Lung (tissue), 17 donors: ENCODE measurements at places on chromosomes 16 and 17. TPM values are rescaled to one million over a fixed set of nuclear protein-coding genes. Genes with fewer than 3 reads are reported as not detected.

- DNase-seq, result no peak
- no peaks in the 10 kb centered on the region for H3K4me1 ChIP-seq
Observed at GRCh38 chr17:82674656-82675475, 23.6 kb downstream of the RAB40B start.

The JUP gene
- 118 TPM for total RNA-seq

GRCh38 chr16:15642557-15643047, 352 bp downstream of the MARF1 start:
- H3K4me3 ChIP-seq, result peak overlapping the region; percentile 97
- DNase-seq, result peak; percentile 79
- no peaks in the 10 kb centered on the region for H3K27me3 ChIP-seq
- peaks cover 10% of the 10 kb centered on the region for H3K4me1 ChIP-seq

The TNFRSF17 gene
- 1.5 TPM for total RNA-seq

GRCh38 chr17:82384730-82385481, 13.3 kb downstream of the UTS2R start:
- peak; percentile 16 for DNase-seq
- H3K4me1 ChIP-seq, result peaks cover 2% of the 10 kb centered on the region
- no peak overlapping the region for H3K4me3 ChIP-seq
- H3K36me3 ChIP-seq, result no peaks in the 10 kb centered on the region
- H3K27ac ChIP-seq, result no peak overlapping the region

The DHRS7C gene
- total RNA-seq, result not detected

DNA sequence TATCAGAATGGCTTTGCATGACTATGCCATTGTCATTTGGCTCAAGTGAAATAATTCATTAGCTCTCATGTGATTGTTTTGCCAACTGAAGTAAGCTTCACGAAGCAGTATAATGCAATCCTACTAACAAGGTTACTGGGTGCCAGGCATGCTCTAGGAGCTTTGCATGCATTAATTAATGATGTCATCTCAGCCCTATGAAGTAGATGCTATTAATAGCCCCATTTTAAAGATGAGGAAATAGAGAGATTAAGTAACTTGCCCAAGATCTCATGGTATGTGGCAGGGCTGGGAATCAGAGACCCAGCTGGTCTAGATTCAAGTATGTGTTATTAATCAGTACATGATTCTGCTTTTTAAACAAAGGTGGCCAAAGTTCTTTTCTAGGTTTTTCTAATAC, 14.1 kb downstream of the KRT39 start:
- peaks cover 26% of the 10 kb centered on the region for H3K27me3 ChIP-seq
- no peak overlapping the region for H3K4me3 ChIP-seq
- no peak overlapping the region for H3K27ac ChIP-seq
- no peaks in the 10 kb centered on the region for H3K4me1 ChIP-seq

The NACA2 gene
- not detected for total RNA-seq

The AKAP10 gene
- 38.1 TPM for total RNA-seq

DNA sequence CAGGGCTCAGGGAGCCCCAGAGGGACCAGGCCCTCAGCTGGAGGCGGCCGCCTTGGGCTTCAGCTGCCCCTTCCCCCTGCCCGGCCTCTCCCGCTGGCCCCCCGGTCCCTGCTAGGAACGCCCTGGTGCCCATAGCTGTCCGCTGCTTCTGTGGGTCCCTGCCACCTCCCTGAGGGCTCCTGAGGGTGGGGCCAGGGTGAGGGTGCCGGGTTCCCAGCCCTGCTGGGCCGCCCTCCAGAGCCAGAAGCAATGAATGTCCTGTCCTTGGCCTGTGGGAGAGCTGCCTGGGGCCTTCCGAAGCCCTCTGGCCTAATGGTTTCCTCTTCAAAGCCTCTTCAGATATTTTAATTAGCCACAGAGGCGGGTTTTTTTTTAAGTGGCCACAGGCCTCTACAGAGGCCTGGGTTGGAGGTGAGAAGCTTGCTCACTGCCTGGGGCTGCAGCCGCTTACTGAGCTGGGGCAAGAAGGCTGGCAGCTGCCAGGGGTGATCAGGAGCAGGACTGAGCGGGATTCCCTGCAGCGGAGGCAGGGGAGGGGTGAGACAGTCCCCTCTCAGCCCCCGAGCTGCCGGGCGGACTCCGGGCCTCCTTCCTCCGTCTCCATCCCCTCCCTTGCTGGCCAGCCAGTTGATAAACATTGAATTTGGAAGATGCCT, 9.9 kb downstream of the CENPX start:
- no peaks in the 10 kb centered on the region for H3K27me3 ChIP-seq
- H3K36me3 ChIP-seq, result no peaks in the 10 kb centered on the region
- peaks cover 27% of the 10 kb centered on the region for H3K4me1 ChIP-seq

- H3K36me3 ChIP-seq, result no peaks in the 10 kb centered on the region
- no peak for DNase-seq
- peaks cover 6% of the 10 kb centered on the region for H3K4me1 ChIP-seq
- no peaks in the 10 kb centered on the region for H3K27me3 ChIP-seq
- no peak overlapping the region for H3K27ac ChIP-seq
Observed at GRCh38 chr17:40612599-40613244, 34.9 kb downstream of the SMARCE1 start.

GRCh38 chr17:79624718-79625478, 14.0 kb upstream of the RBFOX3 start:
- no peak overlapping the region for H3K27ac ChIP-seq
- peaks cover 9% of the 10 kb centered on the region for H3K27me3 ChIP-seq
- H3K4me1 ChIP-seq, result no peaks in the 10 kb centered on the region
- no peak overlapping the region for H3K4me3 ChIP-seq
- no peaks in the 10 kb centered on the region for H3K36me3 ChIP-seq

GRCh38 chr16:79835194-79835593, 234.7 kb upstream of the MAF start:
- no peak for DNase-seq
- H3K27ac ChIP-seq, result no peak overlapping the region
- H3K36me3 ChIP-seq, result no peaks in the 10 kb centered on the region
- no peak overlapping the region for H3K4me3 ChIP-seq

GRCh38 chr16:3670711-3671110, 16.2 kb downstream of the DNASE1 start:
- H3K27ac ChIP-seq, result no peak overlapping the region
- no peak for DNase-seq
- no peaks in the 10 kb centered on the region for H3K27me3 ChIP-seq

DNA sequence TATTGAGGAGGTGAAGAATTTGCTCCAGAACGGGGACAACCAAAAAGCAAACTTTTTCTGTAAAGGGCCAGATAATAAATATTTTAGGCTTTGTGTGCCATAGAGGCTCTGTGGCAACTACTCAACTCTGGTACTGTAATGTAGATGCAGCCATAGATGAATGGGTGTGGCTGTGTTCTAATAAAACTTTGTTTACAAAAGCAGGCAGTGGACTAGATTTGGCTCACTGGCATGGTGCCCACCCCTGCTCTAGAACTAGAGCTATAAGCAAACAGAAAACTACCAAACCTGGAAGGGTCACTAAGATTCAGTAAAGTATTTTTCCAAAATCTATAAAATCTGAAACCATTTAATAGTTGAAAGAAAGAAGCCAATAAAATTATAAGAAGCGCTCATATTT, 24.6 kb upstream of the SMURF2 start:
- no peaks in the 10 kb centered on the region for H3K4me1 ChIP-seq
- DNase-seq, result no peak

DNA sequence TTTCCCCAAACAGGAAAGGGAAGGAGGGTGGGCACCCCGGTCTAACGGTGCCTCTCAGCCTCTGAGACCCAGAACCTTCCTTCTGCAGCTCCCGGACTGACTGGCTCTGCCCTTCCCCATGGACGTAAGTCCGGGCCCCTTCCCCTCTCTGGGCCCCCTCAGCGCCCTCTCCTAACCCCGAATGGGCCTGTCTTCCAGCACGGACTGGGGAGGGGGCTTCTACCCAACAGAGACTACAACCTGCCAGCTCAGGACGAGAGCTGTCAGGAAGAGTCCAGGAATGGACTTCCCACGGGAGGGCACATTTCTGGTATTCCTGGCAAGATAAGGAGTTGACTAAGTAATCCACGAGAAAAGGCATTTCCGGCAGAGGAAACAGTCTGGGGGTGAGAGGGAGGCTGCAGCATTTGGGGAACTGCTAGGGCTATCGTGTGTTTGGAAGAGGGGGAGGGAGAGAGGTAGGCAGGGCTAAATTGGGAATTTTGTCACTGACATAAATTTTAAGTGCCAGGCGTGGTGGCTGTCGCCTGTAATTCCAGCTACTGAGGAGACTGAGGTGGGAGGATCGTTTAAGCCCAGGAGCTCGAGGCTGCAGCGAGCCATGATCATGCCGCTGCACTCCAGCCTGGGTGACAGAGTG, 12.1 kb upstream of the ALDOA start:
- H3K27me3 ChIP-seq, result no peaks in the 10 kb centered on the region
- DNase-seq, result peak; percentile 62
- no peaks in the 10 kb centered on the region for H3K36me3 ChIP-seq
- no peaks in the 10 kb centered on the region for H3K4me1 ChIP-seq

- H3K4me3 ChIP-seq, result no peak overlapping the region
- H3K36me3 ChIP-seq, result peaks cover 5% of the 10 kb centered on the region
- H3K27me3 ChIP-seq, result no peaks in the 10 kb centered on the region
- no peaks in the 10 kb centered on the region for H3K4me1 ChIP-seq
Observed at GRCh38 chr17:4728124-4728523, 3.1 kb upstream of the MED11 start.

The CACNG3 gene
- not detected for total RNA-seq

DNA sequence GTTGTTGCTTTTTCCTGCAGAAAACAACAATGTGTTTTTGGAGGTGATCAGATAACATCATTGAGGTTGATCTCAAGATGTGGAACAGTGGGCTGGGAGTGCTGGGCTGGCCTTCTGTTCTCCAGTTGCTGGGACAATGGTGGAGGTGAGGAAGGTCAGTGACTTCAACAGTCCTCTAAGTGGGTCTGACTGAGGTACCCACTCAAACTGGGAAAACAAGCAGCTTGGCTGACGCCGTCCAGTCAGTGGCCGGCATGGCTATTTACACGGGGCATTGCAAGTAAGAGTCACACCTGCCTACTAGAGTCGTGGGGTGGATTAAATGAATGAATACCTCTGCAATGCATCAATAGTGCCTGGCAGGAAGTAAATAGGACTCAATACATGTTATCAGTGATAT, 386.7 kb upstream of the ZFHX3 start:
- H3K27ac ChIP-seq, result no peak overlapping the region
- no peaks in the 10 kb centered on the region for H3K4me1 ChIP-seq
- H3K36me3 ChIP-seq, result no peaks in the 10 kb centered on the region
- DNase-seq, result no peak
- no peak overlapping the region for H3K4me3 ChIP-seq

The SDR42E1 gene
- total RNA-seq, result 9.5 TPM

GRCh38 chr16:89338863-89339262, 121.4 kb downstream of the ZNF778 start:
- no peaks in the 10 kb centered on the region for H3K27me3 ChIP-seq
- H3K4me1 ChIP-seq, result peaks cover 24% of the 10 kb centered on the region
- no peaks in the 10 kb centered on the region for H3K36me3 ChIP-seq

The KRT36 gene
- total RNA-seq, result not detected

DNA sequence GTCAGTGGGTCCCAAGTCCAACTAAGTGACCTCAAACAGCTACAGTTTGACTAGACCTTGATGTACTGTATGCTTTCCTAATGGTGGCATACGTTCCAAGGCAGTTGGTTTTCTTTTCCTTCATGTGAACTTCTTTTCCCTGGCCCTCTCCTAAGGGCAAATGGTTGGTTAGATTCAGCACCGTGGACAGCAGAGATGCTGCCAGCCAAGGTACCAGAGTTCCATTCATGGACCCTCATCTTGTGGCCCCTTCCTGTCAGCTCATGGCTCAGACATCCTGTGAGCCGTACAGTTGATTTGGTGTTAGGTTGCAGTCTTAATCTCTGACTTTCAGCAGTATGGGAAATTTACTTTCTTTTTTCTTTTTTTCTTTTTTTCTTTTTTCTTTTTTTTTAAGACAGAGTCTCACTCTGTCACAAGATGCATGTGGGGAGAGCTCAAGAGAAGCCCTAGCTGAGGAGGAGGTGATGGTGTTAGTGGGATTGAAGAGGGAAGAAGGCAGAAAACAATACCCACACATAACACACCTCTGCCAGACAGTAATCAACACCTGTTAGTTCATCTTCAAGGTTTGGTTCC, 122.4 kb downstream of the USP31 start:
- H3K4me1 ChIP-seq, result no peaks in the 10 kb centered on the region
- DNase-seq, result peak; percentile 55
- H3K36me3 ChIP-seq, result no peaks in the 10 kb centered on the region
- H3K4me3 ChIP-seq, result no peak overlapping the region
- no peaks in the 10 kb centered on the region for H3K27me3 ChIP-seq

GRCh38 chr16:81360135-81360534, 45.4 kb downstream of the GAN start:
- no peaks in the 10 kb centered on the region for H3K27me3 ChIP-seq
- DNase-seq, result no peak
- H3K4me1 ChIP-seq, result no peaks in the 10 kb centered on the region
- peaks cover 27% of the 10 kb centered on the region for H3K36me3 ChIP-seq
- H3K27ac ChIP-seq, result no peak overlapping the region
- no peak overlapping the region for H3K4me3 ChIP-seq

- H3K36me3 ChIP-seq, result no peaks in the 10 kb centered on the region
- DNase-seq, result no peak
- H3K27ac ChIP-seq, result no peak overlapping the region
- H3K4me3 ChIP-seq, result no peak overlapping the region
- no peaks in the 10 kb centered on the region for H3K27me3 ChIP-seq
Observed at GRCh38 chr17:72267601-72268000, 146.8 kb downstream of the SOX9 start.

DNA sequence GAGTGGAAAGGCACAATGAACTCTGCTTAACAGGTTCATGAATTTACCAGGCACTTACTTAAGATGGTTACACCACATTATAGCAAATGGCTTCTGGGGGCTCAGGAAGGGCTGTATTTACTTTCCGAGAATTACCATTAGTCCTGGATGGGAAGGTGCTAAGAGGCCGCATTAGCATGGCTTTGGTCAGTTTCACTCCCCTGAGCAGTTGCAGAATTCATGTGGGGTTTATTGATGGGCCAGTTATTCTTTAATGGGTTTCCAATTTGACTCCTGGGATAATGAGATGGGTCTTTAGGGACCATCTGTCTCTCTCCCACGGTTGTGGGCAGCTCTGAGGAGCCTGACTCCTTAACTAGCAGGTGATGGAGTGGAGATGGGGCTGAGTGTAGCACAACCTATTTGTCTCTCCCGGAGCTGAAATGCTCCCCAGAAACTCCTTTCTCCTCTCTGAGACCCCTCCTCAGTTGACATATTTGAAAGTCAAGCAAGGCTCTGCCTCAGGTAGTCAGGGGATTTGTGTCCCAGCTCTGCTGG, 652.5 kb downstream of the HS3ST4 start:
- H3K4me1 ChIP-seq, result no peaks in the 10 kb centered on the region
- no peak for DNase-seq
- H3K27me3 ChIP-seq, result no peaks in the 10 kb centered on the region
- H3K27ac ChIP-seq, result no peak overlapping the region

DNA sequence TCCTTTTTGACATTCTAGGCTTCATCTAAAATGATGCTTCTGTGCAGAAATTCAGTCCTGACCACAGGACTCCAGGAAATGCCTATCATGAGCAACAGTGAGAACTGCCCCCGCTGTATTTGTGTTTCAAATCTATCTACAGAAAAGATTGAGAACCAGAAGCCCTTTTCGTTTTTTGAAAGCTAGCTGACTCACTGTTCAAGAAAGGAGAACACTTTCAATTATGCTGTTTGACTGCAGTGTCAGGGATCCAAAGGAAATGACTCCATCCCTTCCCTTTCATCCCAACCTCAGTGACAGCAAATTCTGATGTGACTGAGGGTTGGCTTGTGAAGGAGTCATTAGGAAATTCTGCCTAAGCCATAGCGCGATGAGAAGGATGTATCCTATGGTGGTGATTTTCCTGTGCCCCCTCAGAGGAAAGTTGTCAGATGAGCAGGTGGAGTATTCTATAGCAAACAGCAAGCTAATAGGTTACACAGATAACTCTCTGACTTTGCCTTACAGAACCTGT, 622.3 kb downstream of the TMEM114 start:
- no peaks in the 10 kb centered on the region for H3K36me3 ChIP-seq
- DNase-seq, result no peak
- no peaks in the 10 kb centered on the region for H3K4me1 ChIP-seq
- H3K27me3 ChIP-seq, result peaks cover 6% of the 10 kb centered on the region
- H3K4me3 ChIP-seq, result no peak overlapping the region
- no peak overlapping the region for H3K27ac ChIP-seq
